Activated naive CD8-positive, alpha-beta T cell treated with anti-CD3 and anti-CD28 coated beads for 36 hours (primary cell): ENCODE measurements at places on chromosomes 4 and X. TPM values are rescaled to one million over a fixed set of nuclear protein-coding genes. Genes with fewer than 3 reads are reported as not detected.

TBC1D9 gene
- total RNA-seq: 0.06 TPM

GRCh38 chr4:89847571-89848325 is 10.8 kb upstream of the SNCA start:
- no peak for DNase-seq

DNA sequence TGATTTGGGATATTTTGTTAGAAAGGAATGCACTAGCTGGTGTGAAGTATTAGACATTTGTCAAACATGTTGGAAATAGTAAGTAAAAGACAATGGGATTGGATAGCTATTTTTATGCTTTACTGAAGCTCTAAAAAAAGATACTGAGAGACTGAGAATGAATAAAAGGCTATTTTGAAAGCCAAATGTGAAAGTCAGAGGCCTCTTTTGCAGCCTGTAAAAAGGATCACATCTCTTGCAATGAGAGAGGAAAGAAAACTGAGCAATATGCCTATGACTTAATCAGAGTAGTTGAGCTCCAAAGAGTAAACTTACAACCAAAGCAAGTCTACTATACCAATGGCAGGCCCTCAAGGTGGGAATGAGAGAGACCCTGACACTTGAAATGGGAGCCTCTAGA is 212.6 kb upstream of the LCORL start:
- no peak for DNase-seq

DNA sequence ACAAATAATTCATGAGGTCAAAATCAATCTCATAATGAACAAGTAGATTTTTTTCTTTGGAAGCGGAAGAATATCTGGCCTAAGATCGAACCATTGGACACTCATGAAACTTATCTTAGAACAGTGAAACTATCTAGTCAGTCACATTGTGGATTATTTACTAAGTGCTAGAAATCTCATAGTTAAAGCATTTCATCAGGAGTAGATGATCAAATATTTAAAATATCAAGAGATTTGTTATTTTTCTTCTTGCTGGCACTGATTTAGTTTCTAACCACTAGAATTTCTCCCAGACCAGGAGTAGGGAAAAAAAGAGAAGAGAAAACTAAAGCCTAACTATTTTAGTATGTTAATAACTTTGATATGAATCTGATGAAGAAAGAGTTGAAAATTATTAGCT is 105.5 kb downstream of the SHROOM3 start:
- no peak for DNase-seq

- DNase-seq: no peak
Observed at GRCh38 chr4:103773691-103774231, 54.0 kb upstream of the TACR3 start.

MGARP gene
- 0.38 TPM for total RNA-seq

LRRC66 gene
- 0.06 TPM for total RNA-seq

GRCh38 chr4:164828955-164829354 is 48.0 kb upstream of the APELA start:
- no peak for DNase-seq

- no peak for DNase-seq
Observed at GRCh38 chr4:183300655-183301054, 19.4 kb downstream of the CLDN22 start.

CT55 gene
- not detected for total RNA-seq

DNA sequence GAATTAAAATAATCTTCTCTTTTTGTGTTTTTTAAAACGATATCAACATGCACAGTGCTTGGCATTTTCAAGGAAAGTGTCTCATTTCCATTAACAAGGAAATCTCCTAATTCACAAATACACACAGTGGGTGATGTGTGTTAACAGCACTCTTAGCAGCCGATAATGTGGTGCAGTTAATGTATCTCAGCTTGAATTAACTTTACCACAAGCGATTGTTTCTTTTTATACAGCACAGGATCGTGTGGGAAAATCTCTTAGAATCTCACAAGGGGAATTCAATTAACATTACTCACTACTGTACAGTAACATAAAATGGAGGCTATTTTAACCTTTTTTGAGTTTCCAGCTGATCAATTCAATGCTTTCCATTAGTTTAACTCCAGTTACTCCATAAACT is 1841.9 kb downstream of the STIM2 start:
- no peak for DNase-seq

- DNase-seq: no peak
Observed at GRCh38 chr4:155931634-155932033, 22.0 kb downstream of the CTSO start.

DNA sequence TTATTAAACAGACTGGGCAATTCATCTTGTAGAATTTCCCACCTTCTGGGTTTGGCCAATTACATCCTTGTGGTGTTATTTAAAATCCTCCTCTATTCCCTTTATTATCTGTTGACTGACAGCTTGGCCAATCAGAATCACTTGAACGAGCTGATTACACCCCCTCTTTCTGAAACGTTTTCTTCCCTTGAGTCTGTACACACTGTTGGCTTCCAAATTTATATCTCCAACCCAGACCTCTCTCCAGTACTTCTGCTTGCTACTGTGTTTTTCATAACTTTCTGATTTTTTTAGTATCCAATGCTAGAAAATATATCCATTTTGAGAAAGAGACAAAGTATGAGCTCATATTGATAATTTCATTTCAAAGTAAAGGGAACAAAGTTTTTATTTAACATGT is 14.8 kb downstream of the CD38 start:
- DNase-seq: no peak

GRCh38 chrX:56803850-56804681 is 75.0 kb downstream of the NBDY start:
- DNase-seq: no peak

DNA sequence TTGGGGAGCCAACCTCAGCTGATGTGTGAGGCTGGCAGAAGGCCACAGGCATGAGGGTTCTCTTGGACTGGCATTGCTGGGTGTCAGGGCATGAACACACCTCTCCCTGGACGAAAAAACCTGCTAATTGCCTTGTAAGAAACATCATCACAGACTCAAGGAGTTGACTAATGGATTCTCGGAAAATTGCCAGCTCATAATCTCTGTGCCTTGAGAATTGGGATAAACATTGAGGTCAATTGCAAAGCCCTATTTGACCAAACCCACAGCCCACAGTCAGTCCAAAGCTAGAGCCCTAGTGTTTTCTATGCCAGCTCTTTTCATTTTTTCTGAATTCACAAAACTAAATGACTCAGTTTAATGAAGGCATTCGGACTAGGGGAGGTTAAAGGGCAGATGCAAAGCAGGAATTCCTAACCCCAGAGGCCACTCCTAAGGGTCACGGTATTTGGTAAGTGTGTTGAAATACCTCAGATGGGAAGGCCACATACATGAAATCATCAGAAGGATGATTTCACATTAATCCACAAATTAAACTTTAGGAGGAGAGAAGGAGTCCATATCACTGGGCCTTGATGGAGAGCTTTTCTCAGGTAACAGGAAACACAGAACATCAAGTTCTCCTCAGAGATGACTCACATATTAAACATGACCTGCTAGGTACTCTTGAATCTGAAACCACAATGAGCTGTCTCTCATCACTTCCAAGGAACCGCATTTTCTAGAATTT is 39.0 kb upstream of the RASL11B start:
- DNase-seq: no peak

GRCh38 chr4:119049342-119049741 is 86.3 kb upstream of the MYOZ2 start:
- no peak for DNase-seq

GRCh38 chrX:70613295-70613694 is 168.7 kb downstream of the DLG3 start:
- DNase-seq: no peak

DNA sequence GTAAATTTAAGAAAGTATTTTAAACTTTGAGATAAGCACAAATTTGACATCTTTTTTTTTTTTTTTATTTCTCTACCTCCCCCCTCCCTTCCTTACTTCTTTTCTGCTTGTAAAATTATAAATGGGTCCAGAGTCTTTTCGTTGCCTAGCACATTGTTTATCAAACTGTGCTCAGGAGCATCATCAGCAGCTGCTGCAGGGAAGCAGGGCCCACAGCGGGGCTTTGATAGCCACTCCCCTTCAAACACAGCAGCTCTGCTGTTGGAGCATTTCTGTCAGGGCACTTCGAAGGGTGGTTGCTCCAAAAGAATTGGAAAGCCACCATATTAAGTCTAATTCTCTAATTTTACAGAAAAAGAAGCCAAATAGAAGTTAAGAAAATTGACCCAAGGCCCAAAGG is 588.3 kb downstream of the SPRY1 start:
- DNase-seq: no peak

GRCh38 chr4:141571362-141571761 is 65.0 kb upstream of the IL15 start:
- DNase-seq: no peak

NDNF gene
- 0.08 TPM for total RNA-seq

- no peak for DNase-seq
Observed at GRCh38 chrX:13265111-13265510, 54.7 kb downstream of the ATXN3L start.

- no peak for DNase-seq
Observed at GRCh38 chr4:151781026-151781425, 20.2 kb upstream of the GATB start.
